ENCODE measurements at places on chromosomes 7 and 10.

GRCh38 chr10:104067525-104067924 is 18.2 kb downstream of the COL17A1 start:
- no peak overlapping the region for H3K27ac ChIP-seq
- no peak for DNase-seq
- peaks cover 8% of the 10 kb centered on the region for H3K27me3 ChIP-seq
- H3K4me1 ChIP-seq = peaks cover 2% of the 10 kb centered on the region
- H3K36me3 ChIP-seq = no peaks in the 10 kb centered on the region

GRCh38 chr10:90929179-90929578 is 8.3 kb upstream of the ANKRD1 start:
- no peak for DNase-seq
- H3K27ac ChIP-seq = no peak overlapping the region
- H3K27me3 ChIP-seq = peaks cover 53% of the 10 kb centered on the region
- peaks cover 3% of the 10 kb centered on the region for H3K4me1 ChIP-seq

DNA sequence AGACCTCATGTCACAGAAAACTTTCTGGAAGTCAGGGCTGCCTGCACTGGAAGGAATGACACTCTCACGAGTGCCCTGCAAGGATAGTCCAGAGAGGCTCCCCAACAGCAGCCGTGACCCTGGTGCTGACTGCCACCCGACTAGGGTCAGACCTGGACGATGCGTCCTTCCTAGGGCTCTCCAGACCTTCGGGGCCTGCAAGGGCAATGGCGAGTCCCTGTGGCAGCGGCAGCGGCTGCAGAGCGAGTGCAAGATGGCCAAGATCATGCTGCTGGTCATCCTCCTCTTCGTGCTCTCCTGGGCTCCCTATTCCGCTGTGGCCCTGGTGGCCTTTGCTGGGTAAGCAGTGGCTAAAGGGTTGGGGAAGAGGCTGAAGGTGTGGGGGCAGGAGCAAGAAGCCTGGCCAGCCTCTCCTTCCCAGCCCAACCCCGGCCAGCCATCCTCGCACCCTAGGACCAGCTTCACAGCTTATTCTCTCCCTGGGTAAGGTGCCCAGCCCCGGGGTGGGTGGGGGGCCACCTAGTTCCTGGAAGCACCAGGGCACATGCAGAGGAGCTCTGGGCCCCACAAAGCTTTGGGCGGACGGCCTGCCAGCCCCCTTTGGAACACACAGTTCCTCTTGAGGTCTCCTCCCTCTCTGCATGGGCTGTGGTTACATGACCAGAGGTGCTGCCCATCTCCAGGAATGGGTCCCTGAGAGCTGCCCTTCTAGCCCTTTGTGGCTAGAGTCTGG is 5.5 kb downstream of the OPN4 start:
- H3K27ac ChIP-seq = no peak overlapping the region
- DNase-seq = no peak
- H3K4me3 ChIP-seq = no peak overlapping the region
- H3K27me3 ChIP-seq = no peaks in the 10 kb centered on the region
- no peaks in the 10 kb centered on the region for H3K36me3 ChIP-seq
- H3K4me1 ChIP-seq = no peaks in the 10 kb centered on the region

DNA sequence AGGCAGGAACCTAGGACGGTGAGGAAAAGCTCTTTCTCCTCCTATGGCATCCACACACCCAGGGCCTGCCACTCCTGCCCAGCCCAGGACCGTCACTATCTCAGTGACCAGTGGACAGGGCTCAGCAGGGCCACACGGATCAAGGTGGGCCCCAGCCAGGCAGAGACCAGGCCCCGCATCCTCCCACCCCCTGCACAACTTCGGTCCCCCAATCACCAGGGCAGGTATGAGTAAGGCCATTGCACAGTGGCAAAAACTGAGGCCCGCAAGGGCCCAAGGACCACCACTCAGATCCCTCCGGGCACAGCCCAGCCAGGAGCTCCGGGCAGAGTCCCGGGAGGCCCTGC is 30.3 kb downstream of the OAT start:
- no peaks in the 10 kb centered on the region for H3K36me3 ChIP-seq
- no peak overlapping the region for H3K27ac ChIP-seq
- DNase-seq = no peak
- H3K27me3 ChIP-seq = peaks cover 2% of the 10 kb centered on the region

- H3K27ac ChIP-seq = peak overlapping the region; percentile 88
- peak overlapping the region; percentile 91 for H3K4me3 ChIP-seq
- peaks cover 11% of the 10 kb centered on the region for H3K36me3 ChIP-seq
- DNase-seq = no peak
- H3K4me1 ChIP-seq = peaks cover 39% of the 10 kb centered on the region
These were observed 1.3 kb downstream of the CUL1 start for GRCh38 chr7:148699782-148700629.
